CD4-positive, alpha-beta T cell treated with Interleukin-1 beta for 1 hour (primary cell): ENCODE measurements at places on chromosomes 12 and 14.

- no peak for DNase-seq
Observed at GRCh38 chr14:101780887-101781239, 19.4 kb downstream of the PPP2R5C start.

- no peak for DNase-seq
Observed at GRCh38 chr12:26845057-26845666, 12.2 kb upstream of the ITPR2 start.

GRCh38 chr14:56534656-56535055 is 44.9 kb upstream of the TMEM260 start:
- DNase-seq: no peak

DNA sequence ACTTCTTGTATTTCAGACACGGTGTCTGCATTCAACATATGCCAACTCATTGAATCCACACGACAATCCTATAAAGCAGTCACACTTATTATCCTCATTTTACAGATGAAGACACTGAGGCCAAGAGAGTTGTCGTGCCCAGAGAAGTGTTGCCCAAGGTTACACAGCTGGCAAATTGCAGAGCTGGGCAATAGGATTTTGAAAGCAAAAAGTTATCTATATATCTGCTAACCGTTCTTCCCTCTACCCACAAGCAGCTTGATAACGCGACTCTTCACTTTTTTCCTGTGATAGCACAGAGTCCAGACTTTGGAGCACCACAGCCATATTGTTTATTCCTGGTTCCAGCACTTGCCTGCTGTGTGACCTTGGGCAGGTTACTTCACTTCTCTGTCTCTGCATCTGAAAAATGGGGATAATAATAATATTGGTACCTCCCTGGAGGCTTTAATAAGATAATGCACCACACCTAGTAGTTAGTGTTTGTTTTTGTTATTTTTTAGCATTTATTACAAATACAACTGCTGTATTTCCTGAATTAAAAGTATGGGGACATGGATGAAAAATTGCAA is 82.2 kb downstream of the CHST11 start:
- no peak for DNase-seq

- no peak for DNase-seq
Observed at GRCh38 chr14:74891870-74892269, 10.2 kb downstream of the DLST start.

DNA sequence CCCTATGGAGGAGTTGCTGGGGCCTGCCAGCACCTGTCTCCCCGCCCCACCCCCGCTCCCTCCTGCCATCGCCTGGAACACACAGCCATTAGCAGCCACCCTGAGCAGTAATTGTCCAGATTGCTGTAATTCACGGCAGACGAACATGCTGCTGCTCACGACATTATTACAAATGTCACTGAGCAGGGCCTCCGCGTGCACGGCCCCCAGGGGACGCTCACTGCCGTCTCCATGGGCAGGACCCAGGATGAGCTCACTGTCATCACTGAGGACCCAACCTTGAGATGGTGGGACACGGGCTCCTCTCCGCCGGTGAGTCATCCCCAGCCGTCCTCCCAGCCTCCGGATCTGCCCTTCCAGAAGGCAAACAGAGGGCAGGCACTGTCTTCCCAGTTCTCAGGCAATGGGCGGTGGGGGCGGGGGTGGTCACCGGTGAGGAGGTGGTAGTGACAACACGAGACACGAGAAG is 100.4 kb downstream of the RFLNA start:
- DNase-seq: no peak

GRCh38 chr12:75786070-75786469 is 245.5 kb downstream of the PHLDA1 start:
- DNase-seq: no peak

DNA sequence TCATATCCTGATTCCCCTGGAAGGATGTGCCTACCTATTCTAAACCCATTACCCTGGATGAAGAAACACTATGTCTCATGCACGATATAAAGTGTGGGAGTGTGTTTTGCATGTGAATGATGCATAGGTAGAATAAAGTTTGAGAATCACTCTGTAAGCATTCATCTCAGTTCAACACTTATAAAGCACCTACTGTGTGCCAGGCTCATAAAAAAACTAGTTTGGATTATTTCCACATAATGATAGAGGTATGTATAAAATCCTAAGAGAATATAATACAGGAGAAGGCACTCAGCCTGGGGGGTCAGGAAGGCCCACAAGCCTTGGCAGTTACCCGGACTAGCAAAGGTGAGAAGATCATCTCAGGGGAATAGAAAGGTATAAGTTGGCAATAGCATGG is 41.1 kb upstream of the BCL2L14 start:
- DNase-seq: no peak

GRCh38 chr12:82745807-82746206 is 59.1 kb downstream of the TMTC2 start:
- DNase-seq: no peak
